Activated naive CD4-positive, alpha-beta T cell (primary cell): ENCODE measurements at places on chromosomes 5 and 9.
A peak's percentile ranks its signal among the peaks of the same experiment; 100 is the strongest.

DNA sequence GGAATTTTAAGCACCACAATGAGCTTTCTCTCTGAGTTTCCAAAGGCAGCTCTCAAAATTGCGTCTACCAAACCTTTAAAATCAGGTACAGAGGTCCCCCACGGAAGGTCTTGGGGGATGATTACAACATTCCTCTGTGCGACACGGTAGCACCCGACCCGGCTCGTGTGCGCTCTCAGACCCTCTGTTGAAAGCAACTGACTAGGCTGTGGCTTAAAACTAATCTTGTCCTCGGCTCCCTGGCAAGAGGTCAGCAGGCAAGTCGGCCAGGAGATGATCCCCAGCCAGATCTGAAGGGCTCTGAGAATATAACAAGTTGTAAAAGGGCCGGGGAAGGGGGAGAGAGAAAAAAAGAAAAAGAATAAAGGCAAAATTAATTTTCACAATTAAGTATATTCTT, 92.6 kb upstream of the LMX1B start:
- DNase-seq = no peak

DNA sequence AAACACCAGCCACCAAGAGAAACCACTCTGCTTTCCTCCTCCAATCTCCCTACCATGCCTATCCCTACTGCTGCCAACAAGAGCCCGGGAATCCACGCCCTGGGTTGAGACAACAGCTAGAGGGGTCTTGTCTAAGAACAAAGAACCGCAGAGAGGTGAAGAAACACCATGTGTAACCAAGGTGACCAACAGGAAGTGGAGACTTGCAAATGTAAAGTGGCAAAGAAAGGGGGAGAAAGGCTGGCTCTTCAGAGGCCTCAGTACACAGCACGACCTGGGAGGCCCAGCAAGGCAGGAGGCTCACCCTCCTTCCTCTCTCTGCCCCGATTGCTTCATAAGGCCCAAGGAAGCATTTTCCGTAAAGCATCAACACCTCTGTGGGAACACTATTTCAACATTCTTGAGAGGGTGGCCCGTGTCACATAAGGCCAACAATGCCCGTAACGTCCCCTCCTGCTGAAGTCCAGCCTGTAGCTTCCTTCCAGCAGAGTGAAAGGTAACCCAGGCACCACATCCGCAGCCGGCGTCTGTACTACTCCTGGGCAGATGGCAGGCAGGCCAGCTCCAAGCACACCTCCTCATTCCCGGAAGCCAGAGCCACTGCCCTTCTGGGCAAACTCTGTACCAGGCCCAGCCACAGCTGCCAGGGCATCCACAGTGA, 18.3 kb downstream of the CCNJL start:
- no peak for DNase-seq

GRCh38 chr5:6370580-6370979, 7.8 kb downstream of the MED10 start:
- no peak for DNase-seq

- DNase-seq = no peak
Measured at GRCh38 chr9:89274838-89275237, 36.2 kb upstream of the CKS2 start.

GRCh38 chr9:135787776-135788575, 86.0 kb downstream of the KCNT1 start:
- no peak for DNase-seq

DNA sequence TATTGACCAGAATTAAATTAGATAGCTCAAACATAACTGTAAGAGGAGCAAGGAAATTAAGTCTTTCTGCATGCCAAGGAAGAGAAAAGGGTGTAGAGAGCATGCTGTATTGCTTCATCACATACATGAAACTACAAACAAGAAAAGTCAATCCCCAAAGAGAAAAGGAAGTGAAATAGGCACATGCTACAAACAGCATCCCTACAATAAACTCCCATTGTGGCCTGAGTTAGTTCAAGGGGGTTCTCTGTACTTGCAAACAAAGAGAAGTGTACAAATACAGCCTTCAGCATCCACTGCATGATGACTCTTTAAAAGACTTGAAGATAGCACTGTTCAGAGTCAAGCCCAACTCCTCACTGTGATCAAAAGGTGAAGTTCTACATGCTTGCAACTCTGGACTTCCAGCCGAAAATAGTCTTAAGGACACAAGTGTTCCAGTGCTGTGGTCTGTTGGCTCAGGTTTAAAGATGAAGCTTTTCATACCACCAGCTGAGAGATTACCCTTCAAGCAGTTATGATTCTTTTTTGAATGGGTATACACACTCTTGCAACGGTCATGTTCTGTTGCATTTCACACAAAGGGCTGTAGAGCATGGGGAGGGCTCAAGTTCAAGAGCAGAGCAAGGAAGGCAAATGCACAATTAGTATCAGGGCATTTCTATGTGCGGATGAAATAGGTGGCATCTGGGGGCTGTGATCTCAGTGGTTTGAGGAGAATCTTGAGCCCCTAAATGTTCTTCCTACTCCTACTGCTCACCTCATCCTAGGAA, 534.5 kb downstream of the EBF1 start:
- no peak for DNase-seq

DNA sequence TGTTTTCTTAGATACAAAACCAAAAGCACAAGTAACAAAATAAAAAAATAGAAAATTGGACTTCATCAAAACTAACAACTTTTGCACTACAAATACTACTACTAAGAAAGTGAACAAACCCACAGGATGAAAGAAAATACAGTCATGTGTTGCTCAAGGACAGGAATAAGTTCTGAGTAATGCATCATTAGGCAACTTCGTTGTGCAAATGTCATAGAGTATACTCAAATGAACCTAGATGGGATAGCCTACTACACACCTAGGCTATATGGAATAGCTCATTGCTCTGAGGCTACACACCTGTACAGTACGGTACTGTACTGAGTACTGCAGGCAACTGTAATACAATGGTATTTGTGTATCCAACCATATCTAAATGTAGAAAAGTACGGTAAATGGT, 88.3 kb downstream of the RAPGEF1 start:
- no peak for DNase-seq

DNA sequence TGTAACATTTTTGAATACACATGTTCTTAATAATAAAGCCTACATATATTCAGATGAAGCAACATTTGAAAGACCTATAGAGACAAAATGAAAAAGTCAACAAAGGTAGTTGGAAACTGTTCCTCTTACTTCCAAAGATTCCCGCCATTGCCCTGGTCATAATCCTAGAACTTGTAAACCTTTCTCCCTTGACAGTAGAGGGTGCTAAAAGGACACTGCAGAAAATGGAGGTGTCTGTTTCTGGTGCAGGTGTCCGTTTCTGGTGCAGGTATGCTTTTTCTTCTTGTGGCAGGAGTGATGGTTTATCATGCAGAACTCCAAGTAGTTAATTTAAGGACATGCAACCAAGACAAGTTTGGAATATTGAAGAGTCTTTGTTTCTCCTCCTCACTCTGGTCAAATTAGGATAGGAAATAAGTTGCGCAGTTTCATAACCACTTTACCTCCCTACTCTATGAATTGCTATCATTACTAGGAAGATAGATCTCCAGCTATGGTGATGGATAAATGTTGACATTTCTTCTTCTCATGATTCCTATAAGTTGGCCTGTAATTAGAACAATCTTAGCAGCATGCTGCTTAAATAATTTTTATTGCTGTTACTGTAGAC, 56.0 kb upstream of the FAM174A start:
- DNase-seq = no peak

DNA sequence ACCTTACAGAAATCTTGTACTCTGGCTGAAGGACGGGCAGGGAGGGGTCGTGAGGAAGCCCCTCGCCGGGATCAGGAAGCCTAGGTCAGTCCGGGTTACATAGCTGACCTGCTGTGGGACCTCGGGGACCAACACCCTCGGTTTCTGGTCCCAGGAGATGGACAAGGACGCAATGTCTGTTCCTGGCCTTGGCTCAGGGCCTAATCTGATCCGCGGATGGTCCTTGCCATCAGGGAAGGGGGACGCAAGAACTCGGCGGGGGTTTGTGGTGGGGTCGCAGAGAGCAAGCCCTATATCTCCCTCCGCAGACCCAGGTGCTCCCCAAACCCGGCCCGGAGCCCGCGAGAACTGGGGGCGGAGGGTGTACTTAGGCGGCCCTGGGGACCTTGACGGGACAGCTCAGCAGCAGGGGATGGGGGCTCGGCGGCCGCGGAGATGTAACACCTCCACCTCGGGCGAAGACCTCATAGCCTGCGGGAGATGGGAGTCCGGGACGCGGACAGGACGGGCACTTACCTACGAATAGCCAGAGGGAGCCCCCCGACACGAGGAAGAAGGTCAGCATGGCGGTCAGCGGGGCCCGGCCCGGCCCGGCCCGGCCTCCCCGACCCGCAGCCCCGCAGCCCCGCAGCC, 353 bp downstream of the ACSL6 start:
- DNase-seq = no peak

DNA sequence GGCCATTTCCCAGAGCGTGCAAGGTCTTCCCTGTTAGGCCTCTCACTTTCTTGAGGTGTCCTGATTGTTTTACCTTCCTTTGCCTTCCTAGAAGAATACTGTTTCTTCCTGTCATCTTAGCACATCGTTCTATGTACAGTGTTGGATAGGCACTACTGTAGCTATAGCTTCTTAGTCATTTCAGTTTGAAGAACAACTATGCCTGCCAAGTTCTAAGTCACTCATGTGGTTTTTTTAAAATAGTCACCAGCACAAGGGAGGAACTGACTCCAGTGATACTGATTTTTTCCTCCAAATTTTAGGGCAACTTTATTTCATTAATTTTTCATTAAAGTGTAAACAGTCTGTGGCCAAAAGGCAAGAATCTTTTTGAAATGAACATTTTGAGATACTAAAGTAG, 122.4 kb upstream of the NR5A1 start:
- no peak for DNase-seq

- DNase-seq = no peak
Measured at GRCh38 chr9:18996211-18996610, 36.8 kb downstream of the SAXO1 start.

DNA sequence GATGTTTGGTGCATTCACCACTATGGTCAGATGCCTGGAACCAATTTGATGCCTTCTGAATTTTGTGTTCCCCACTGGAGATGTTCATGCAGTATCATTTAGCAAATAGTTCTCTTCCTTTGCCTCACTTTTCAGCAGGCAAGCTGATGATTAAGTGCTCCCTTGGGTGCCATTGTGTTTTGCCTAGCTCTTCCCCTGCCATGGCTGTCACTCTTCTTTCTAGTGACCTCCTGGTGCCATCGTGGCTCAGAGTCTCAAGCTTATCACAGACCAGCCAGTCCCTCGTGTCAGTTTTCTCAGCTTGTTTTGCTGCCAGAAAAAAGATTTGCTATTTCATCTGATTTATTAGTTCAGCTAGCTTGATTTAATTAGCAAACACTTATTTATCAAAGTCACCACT, 41.3 kb downstream of the IL31RA start:
- DNase-seq = no peak

- DNase-seq = no peak
Measured at GRCh38 chr9:76321195-76321828, 72.9 kb downstream of the RFK start.

DNA sequence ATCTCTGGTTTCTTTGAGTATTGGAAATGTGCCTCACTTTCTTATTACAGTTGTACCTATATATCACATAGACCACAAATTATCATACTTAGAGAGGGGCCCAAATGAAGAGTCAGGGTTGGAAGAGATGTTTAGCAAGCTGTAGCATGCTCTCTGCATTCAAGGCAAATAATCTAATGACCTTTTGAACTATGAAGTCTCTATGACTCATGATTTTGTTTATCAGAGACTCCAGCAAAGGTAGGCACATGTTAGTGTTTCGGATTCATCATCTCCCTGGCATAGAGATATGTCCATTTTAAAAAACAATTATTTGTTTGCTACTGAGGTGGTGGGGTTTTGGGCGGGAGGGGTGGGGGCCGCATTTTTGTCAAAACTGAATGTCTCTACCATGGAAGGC, 2000.1 kb downstream of the EFNA5 start:
- no peak for DNase-seq

- DNase-seq = no peak
Measured at GRCh38 chr5:36606428-36607113, at the start of gene SLC1A3. TSS of gene SLC1A3 (plus strand) at chr5:36606606. CDS start at chr5:36608424, 1,818 bp downstream.

DNA sequence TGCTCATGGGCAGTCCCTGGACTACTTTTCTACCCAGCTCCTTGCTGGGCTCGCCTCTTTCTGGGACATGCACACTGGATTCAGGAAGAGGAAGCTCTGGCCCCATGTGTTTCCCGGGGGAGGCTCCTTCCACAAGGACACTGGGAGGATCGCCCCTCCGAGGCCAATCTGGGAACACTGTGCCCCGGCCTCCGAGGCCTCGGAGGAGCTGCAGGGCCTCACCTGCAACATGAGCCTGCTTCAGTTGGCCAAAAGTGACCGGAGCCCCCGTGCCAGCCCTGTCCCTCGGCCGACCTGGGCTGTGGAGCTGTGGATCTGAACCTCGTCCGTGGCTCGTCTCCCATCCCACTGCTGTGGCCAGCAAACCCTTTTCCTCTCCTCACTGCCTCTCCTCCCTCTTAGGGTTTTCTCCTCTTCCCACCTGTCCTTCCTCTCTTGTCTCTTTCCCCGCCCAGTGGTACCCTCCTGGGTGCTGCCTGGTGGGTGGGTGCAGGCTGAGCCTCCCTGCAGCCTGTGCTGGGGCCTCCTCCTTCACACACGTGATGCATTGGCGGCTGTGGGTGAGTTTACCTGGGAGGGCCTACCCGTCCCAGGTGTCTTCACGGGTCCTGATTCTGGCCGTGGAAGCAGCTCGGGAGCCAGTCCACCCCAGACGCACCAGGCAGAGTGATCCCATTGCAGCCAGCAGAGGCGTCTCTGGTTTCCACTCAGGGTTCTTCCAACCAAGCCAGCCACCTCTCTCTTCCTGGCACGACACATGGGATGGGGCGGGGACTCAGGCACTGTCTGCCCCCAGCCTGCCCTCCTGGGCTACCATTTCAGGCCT, 241.8 kb downstream of the CACNA1B start:
- no peak for DNase-seq

- DNase-seq = no peak
Measured at GRCh38 chr9:83483223-83483622, 55.0 kb downstream of the FRMD3 start.

DNA sequence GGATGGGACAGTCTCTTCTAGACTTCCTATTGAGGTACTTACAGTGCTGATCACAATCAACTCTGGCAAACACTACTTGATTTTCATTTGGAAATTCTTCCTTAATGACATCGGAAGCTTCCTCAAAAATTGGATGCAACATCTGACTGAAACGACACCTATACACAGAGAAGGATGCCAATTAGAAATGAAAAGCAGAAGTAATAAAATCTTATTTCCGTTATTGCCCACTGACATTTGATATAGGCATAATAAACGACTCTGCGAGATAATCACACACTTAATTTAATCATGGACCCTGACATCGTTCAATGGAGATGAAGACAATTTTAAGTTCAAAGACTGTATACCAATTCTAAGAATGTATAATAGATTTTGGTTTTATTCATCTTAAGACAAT, 46.4 kb downstream of the ERP44 start:
- DNase-seq = no peak

- peak; percentile 52 for DNase-seq
Measured at GRCh38 chr9:121369595-121370265, at the start of gene STOM. TSS of gene STOM (minus strand) at chr9:121370250. CDS start at chr9:121370187, 63 bp downstream.

- no peak for DNase-seq
Measured at GRCh38 chr5:127667926-127668325, 19.0 kb downstream of the CTXN3 start.

DNA sequence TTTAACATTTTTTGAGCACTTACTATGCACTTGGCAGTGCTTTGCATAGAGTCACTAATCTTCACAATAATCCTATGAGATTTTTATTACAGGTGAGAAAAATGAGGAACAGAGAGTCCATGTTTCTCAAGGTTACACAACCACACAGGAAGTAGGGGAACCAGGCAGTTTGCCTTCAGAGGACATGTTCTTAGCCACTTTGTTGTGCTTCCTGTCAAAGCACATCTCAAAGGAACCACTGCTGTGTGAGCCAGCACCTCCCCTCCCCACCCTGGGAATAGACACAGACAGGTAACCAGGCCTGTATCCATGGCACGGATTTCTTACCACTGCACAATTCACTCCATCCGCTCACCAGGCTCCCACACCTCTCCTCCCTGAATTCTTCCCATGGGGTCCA, 6.3 kb upstream of the DNAJB5 start:
- no peak for DNase-seq
